ENCODE measurements at places on chromosomes 3 and 15.

- peak; percentile 64 for DNase-seq
Measured at GRCh38 chr3:170483485-170484262, 65.0 kb downstream of the CLDN11 start.

DNA sequence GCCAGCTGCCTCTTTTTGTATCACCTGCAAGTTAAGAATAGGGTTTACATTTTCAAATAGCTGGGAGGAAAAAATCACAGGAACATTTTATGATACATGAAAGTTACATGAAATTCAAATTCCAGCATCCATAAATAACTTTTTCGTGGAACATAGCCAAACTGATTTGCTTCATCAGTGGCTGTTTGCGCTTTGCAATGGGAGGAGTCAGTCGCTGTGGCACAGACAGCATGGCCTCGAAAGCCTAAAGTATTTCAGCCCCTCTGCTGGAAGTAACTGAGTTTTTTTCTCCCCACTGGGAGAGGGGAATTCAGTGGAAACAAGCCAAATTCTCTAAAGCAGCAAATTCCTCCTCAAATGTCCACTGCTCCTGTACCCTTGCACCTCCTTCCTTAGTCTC is 271.9 kb downstream of the SUCLG2 start:
- DNase-seq = no peak

GRCh38 chr15:96322536-96323318 is 7.8 kb upstream of the NR2F2 start:
- no peak for DNase-seq

DNA sequence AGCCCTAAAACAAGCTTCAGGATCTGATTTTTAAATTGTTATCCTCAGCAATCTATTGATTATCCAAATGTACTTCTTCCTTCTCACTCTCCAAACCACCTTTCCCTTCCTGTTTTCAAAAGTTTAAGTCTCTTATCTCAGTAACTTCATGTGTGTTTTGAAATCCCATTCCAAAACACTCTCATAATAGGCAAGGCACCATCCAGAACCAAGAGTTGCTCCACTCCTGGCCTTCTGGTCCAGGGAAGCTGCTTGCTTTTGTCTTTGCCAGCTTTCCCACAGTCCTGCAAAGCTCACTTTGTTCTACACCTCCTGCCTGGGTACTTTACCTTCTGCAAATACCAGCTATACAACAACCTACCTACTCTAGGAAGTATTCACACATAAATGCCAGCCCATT is 63.5 kb downstream of the MLH1 start:
- no peak for DNase-seq
